Stimulated activated CD8-positive, alpha-beta memory T cell treated with anti-CD3 and anti-CD28 coated beads, Interleukin-4, amount 100 ng/mL, for 4 hours (primary cell): ENCODE measurements at places on chromosomes 7 and 10.

DNA sequence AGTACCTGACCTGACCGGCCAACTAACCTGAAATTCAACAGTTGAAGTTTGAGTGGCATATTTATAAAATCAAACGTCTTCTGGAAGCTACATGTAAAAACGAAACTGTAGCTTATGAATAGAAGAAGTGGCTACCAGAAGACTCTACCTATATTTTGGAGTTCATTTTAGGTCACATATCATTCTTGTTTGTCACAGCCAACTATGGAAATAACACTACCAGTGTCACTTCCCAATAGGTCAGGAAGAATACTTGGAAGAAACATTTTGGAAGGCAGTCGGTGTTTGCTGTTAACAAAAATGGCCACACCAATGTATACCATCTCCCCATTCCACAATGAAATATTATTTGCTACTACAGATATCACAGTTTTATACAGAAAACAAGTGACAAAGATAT is 12.6 kb downstream of the TWIST1 start:
- DNase-seq: no peak

GRCh38 chr10:86876748-86877147 is 80.7 kb downstream of the MMRN2 start:
- DNase-seq: no peak

- no peak for DNase-seq
Observed at GRCh38 chr7:104990983-104991382, 23.0 kb upstream of the KMT2E start.

DNA sequence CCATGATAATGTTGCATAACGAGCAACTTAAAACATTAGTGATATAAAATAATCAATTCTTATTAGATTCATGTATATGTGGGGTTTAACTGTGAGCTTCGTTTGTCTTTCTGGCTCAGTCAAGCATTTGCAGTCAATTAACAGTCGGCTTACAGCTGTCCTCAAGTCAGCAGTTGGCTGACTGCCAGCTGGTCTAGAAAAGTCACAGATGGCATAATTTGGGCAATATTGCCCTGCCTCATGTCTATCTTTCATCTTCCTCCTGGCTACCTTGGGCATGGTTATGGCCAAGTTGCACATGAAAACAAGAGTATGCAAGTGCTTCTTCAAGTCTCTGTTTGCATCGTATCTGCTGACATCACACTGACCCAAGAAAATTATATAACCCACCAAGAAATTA is 186.1 kb upstream of the ZWINT start:
- DNase-seq: no peak

DNA sequence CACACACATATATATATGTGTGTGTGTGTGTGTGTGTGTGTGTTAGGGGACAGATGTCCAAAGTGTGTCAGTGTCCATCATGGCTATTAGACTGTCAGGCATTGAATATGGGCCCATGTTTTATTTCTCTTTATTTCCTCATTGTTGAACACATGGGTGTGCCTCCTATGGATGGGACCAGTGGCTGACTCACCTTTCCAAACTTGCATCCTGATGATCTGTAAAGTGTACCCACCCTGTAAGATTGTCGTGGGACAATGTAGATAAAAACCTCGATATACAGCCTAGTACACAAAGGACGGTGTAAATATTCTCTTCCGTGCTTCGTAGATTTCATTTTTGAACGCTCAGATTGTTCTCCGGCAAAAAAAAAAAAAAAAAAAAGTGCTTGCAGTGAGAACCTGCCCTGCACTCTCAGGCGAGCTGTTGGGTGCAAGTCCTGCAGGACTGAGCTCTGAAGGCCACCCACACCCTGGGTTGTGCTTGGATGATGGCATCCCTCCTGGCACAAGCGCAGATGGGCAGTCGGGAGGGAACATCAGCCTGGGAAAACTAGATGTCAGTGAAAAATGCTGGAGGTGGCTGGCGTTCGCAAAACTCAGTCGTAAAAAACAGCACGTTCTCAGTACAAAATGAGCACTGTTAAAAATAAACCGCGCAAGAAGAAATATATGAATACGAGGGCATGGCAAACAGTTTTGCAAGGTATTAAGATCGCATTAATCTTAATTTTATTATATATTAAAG is 166.9 kb downstream of the CUX1 start:
- no peak for DNase-seq

DNA sequence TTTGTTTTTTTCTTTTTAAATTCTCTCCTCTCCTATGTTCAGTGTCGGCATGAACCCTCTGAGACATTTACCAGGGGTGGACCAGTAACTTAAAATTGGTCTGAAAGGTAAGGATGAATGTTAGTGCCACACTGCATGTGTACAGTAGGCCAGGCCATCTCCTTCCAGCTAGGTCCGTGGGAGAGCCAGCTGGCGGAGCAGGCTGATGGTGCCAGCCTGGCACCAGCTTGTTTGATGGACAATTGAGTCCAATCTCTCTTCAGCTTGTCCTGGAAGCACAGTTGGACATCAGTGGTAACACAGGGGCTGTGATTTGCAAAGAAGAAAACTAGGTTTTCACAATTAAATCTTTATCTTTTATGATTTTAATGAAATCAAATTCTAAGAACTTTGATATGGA is 136.5 kb downstream of the CNNM2 start:
- no peak for DNase-seq
